ENCODE measurements at places on chromosomes 3 and 15. TPM values are rescaled to one million over a fixed set of nuclear protein-coding genes. Genes with fewer than 3 reads are reported as not detected.

The MAN2C1 gene
- total RNA-seq = 76.8 TPM

The CACNA2D2 gene
- 9.5 TPM for total RNA-seq

The CELSR3 gene
- 22.3 TPM for total RNA-seq

The CEP70 gene
- total RNA-seq = 101 TPM

The SPATA12 gene
- 0.12 TPM for total RNA-seq

The IQCH gene
- total RNA-seq = 21.0 TPM

The SCN11A gene
- 0.81 TPM for total RNA-seq

The HHLA2 gene
- total RNA-seq = not detected

The NR2E3 gene
- total RNA-seq = 0.28 TPM

The ILDR1 gene
- total RNA-seq = 0.07 TPM

The CRYBG3 gene
- 9.4 TPM for total RNA-seq

The ZBTB47 gene
- total RNA-seq = 4.4 TPM

The DNASE1L3 gene
- not detected for total RNA-seq

The STXBP5L gene
- 2.3 TPM for total RNA-seq

The POLQ gene
- 15.6 TPM for total RNA-seq

The UROC1 gene
- total RNA-seq = not detected

The TMC3 gene
- 0.13 TPM for total RNA-seq

The NEO1 gene
- 85.2 TPM for total RNA-seq

The GOLGA8H gene
- total RNA-seq = 0.24 TPM

The ADGRG7 gene
- not detected for total RNA-seq

The AGBL1 gene
- 6.2 TPM for total RNA-seq

Data from neural progenitor cell (in vitro differentiated cells).